ENCODE measurements at places on chromosomes 16 and 17. TPM values are rescaled to one million over a fixed set of nuclear protein-coding genes. Genes with fewer than 3 reads are reported as not detected.

GRCh38 chr16:714079-714478 is 839 bp upstream of the METRN start:
- no peak for DNase-seq

- DNase-seq, result no peak
These were observed 8.9 kb upstream of the FBXL20 start for GRCh38 chr17:39410279-39410678.

GRCh38 chr17:44961921-44962350 is 6.2 kb downstream of the C1QL1 start:
- no peak for DNase-seq

- no peak for DNase-seq
These were observed 976 bp downstream of the CCL3L1 start for GRCh38 chr17:36195434-36196130.

- DNase-seq, result peak; percentile 86
These were observed 74.5 kb upstream of the DYNLRB2 start for GRCh38 chr16:80466024-80466987.

- DNase-seq, result no peak
These were observed 19.1 kb downstream of the GPR142 start for GRCh38 chr17:74386386-74386785.

- DNase-seq, result no peak
These were observed 18.0 kb upstream of the PMFBP1 start for GRCh38 chr16:72189865-72190371.

- no peak for DNase-seq
These were observed 279 bp downstream of the HNF1B start for GRCh38 chr17:37744633-37744927.

DNA sequence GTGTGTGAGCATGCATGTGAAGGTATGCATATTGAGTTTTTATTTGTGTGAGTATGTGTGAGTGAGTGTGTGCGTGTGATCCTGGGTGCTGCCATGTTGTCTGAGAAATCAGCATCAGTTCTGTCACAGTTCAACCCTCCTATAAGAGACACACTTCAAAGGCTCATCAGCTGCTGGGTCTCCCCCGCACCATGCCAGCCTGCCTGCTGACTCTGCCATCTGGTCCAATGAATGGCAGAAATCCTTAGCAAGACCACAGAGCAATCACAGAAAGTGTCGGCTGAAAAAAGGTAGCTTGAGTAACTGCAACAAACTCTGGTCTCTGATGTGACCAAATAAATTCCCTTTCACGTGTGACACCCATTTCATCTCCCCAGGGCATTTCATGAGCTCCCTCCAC is 381.8 kb upstream of the MAF start:
- no peak for DNase-seq

GRCh38 chr16:52535076-52535475 is 11.9 kb downstream of the TOX3 start:
- DNase-seq, result no peak

- DNase-seq, result no peak
These were observed 4.1 kb upstream of the NHERF1 start for GRCh38 chr17:74744349-74744713.

GRCh38 chr17:17300624-17301568 is 2.3 kb upstream of the NT5M start:
- peak; percentile 77 for DNase-seq

DNA sequence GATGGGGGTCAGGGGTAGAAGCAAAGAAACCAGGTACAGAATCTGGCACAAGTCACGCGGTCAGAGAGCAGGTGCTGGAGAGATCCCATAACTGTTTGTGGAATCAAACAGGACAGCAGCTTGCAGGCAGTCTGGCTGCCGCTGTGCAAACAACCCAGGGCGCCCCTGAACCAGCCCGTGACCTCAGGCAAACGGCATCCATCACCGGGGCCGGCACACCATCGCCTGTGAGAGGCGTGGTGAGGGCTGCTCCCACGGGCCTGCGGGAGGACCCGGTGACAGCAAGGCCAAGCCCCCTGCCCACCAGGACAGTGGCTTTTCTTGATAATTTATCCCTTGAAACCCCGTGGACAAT is 47.9 kb downstream of the CBFA2T3 start:
- no peak for DNase-seq

DNA sequence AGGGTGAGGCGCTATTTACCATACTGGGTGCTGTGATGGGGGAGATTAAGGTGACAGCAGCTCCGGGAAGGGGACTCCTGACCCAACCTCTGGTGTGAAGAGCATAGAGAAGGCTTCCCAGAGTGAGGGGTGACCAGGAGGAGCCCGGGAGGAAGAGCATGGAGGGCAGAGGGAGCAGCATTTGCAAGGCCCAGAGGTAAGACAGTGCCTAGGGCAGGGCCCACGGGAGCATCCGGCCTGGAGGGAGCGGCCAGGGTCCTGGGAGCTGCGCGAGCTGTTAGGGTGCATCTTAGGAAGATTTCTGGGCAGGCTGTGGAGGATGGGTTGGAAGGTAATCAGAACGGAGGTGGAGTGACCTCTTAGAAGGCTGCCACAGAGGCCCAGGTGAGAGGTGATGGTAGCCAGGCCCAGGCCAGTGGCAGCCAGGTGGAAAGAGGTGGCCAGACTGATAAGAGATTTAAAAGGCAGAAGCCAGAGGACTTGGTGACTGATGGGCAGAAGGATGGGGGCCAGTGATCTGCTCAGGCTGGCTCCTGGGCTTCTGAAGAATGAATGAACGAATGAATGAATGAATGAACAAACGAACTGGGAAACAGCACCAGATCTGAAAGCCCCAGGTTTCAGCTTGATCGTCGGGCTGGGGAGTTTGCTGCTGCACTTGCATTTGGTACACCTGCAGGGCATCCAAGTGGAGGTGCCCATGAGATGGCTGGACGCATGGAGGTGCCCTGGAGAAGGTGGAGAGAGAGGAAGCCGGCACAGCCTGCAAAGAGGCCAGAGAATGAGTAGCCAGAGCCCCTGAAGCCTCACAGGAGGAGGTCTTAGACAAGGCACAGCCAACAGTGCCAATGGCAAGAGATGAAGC is 13.0 kb upstream of the TMEM92 start:
- DNase-seq, result no peak

- DNase-seq, result peak; percentile 62
These were observed 110.8 kb downstream of the C16orf78 start for GRCh38 chr16:49484451-49484849.

DNA sequence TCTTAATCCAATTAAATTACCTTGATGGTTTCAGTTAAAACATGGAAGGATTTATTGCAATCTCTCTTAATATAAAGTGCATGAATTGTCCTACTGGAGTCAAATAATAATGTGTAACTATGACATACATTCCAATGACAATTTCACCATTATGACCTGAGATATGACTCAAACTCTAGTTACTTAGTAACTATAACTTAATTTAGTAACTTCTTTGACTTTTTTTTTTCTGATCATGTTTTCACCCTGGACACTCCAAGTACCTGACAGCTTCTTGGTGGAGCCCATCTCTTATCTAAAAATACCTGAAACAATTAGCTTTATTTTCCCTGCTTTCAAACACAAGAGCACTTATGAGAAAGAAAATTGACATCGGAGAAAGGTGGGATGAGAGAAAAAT is 123.7 kb downstream of the STX8 start:
- no peak for DNase-seq

GRCh38 chr17:69042308-69042707 is 18.4 kb downstream of the ABCA9 start:
- DNase-seq, result no peak

DNA sequence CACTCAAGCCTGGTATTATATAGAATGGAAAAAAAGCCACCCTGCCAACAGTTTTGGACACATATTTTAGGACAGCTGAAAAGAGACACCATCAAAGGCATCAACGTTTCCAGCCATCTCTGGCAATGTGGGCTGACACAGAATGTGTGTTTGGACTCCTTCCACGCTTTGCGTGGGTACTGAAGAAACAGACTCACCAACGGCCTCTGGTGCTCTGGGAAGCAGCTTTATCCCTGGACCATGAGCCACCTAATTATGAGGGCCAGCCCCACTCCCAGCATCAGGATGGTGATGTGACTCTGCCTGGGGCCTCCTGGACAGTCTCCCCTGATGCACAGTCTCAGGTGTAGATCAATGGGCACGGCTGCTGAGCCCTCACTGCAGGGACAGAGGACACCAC is 27.9 kb downstream of the CCDC57 start:
- no peak for DNase-seq

The GAST gene
- total RNA-seq, result not detected

The IKZF3 gene
- not detected for total RNA-seq

The SLC16A6 gene
- total RNA-seq, result 0.15 TPM

The KLHL10 gene
- 0.67 TPM for total RNA-seq

The PCTP gene
- total RNA-seq, result 6.6 TPM

The GP2 gene
- not detected for total RNA-seq

The CNGB1 gene
- not detected for total RNA-seq

The KRTAP3-2 gene
- total RNA-seq, result not detected

The CCDC102A gene
- total RNA-seq, result 22.4 TPM
